ENCODE measurements at places on chromosomes 5 and 9.

DNA sequence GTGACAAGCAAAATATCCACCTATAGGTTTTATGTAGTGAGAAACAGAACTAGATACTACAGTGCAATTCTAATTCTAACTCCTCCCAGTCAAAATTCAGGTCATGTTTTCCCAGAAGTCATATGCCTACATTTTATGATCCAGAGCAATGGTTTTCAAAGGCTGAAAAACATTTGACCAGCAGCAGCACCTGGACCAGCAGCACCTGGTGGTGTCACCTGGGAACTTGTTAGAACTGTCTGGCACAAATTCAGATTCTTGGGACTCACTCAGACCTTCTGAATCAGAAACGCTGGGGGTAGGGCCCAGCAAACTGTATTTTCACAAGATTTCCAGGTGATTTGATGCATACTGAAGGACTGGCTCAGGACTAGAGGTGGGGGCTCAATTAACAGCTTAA, 367.7 kb upstream of the RFX3 start:
- no peak for DNase-seq

GRCh38 chr5:175460552-175460951, 16.6 kb upstream of the DRD1 start:
- DNase-seq, result no peak

DNA sequence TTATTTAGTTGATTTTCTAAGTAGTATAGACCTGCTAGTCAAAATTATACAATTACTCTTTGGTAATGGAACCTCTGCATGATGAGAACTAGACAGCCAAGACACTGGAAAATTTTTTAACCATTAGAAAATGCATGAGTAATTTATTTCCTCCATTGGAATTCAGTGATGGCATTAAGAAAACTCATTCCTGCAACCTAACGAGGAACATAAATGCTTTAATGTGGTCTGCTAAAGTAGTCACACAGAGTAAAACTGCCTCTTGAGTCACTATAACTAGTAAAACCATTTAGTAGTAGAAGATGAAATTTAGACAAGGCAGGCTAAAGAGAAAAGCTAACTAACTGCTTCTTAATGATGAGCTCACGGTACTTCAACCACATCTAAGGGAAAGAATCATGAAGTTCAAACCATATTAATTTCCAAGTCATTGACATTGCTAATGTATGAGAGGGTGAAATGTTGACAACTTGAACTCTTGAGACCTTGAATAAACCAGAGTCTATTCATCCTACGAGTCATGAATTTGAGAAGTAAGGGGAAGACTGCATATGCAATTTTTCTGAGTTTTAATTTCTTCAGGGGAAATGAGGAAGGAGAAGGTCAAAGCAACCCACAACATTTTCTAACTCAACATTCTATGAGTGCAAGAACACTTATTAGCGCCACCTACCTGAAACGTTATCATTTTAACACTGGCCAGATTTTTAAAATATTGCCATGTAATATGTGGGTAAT, 74.4 kb downstream of the GLIS3 start:
- peak; percentile 52 for DNase-seq

DNA sequence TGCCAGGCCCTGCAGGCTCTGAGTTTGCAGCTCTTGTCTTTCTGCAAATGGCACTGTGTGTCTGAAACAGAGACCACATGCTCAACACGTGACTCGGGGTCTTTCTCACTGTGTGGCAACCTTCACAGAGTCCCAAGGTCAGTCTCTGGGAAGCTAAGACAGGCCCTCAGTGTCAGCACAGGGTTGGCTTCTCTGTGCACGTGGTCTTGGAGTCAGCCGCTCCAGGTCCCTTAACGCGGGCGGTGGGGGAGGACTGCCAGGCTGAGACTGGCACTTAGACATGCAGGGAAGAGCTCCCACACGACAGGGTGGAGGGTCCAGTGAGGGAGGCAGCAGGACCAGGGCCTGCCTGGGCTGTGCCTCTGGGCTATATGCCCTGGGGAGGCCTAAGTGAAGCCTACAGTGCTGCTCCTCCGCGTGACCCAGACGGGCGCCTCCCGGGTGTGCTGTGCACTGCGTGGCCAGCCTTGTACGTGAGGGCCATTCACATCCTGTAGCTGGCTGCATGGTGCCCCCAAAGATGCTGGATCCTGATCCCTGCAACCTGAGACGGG, 76.8 kb downstream of the ADAMTS2 start:
- no peak for DNase-seq

GRCh38 chr9:35776018-35776417, 15.4 kb upstream of the NPR2 start:
- DNase-seq, result no peak

- peak; percentile 98 for DNase-seq
Measured at GRCh38 chr5:151699071-151699901, 12.6 kb upstream of the SPARC start.

GRCh38 chr9:20015427-20015931, 226.6 kb upstream of the SLC24A2 start:
- DNase-seq, result no peak

- peak; percentile 30 for DNase-seq
Measured at GRCh38 chr5:81172710-81173109, 60.4 kb upstream of the CKMT2 start.

GRCh38 chr5:88660264-88660946, 222.6 kb downstream of the MEF2C start:
- peak; percentile 93 for DNase-seq

GRCh38 chr9:105681724-105682123, 12.6 kb upstream of the TMEM38B start:
- DNase-seq, result peak; percentile 47

DNA sequence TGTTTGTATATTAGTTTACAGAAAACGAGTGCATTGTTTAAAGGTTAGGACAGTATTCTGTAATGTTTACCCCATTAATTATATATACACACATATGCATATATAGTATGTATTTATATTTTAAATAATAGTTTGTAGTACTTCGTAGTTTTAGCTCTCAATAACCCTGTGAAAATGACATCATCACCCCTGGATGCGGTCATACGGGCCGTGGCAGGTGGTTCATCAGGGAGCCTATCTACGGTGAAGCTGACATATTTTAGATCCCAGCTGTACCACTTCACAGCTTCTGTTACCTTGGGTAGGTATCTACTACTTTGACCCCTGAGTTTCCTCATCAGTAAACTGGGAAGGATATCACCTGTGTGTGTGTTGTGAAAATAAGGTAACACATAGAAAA, 87.1 kb downstream of the NR3C1 start:
- no peak for DNase-seq

- no peak for DNase-seq
Measured at GRCh38 chr5:151775025-151775606, 3.4 kb downstream of the G3BP1 start.

DNA sequence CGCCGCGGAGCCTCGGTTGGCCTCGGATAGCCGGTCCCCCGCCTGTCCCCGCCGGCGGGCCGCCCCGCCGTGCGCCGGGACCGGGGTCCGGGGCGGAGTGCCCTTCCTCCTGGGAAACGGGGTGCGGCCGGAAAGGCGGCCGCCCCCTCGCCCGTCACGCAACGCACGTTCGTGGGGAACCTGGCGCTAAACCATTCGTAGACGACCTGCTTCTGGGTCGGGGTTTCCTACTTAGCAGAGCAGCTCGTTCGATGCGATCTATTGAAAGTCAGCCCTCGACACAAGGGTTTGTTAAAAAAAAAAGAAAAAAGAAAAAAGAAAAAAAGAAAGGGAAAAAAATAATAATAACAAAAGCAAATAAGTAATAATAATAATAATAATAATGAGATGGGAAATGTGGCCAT, 112.8 kb downstream of the GCNT1 start:
- no peak for DNase-seq

DNA sequence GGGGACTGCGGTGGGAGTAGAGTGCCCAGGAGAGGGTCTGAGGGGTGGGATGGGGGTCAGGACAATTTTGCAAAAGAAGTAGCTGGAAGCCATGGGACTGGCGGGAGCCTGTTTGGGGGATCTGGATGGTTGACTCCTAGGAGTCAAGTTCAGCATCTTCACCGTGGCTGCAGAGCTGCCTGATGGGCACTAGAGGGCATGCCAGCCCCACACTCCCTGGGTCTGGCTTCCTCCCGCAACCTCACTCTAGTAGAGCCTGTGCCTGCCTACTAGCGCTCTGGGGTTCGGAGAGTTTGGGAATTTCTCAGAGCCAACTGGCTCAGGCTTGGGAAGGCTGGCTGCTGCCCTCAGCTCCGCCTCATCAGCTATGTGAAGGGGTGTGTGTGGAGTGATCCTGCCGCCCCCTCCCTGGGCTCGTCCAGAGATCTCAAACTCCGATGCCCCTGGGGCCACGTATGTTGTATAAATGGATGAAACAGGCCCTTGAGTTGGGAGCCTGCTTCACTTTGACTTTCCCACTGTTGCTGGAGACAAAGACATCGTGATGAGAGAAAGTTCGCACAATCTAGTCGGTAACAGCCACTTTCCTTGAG, 10.8 kb downstream of the TSPAN17 start:
- peak; percentile 48 for DNase-seq

GRCh38 chr5:31273631-31274378, 80.3 kb downstream of the CDH6 start:
- DNase-seq, result peak; percentile 4

DNA sequence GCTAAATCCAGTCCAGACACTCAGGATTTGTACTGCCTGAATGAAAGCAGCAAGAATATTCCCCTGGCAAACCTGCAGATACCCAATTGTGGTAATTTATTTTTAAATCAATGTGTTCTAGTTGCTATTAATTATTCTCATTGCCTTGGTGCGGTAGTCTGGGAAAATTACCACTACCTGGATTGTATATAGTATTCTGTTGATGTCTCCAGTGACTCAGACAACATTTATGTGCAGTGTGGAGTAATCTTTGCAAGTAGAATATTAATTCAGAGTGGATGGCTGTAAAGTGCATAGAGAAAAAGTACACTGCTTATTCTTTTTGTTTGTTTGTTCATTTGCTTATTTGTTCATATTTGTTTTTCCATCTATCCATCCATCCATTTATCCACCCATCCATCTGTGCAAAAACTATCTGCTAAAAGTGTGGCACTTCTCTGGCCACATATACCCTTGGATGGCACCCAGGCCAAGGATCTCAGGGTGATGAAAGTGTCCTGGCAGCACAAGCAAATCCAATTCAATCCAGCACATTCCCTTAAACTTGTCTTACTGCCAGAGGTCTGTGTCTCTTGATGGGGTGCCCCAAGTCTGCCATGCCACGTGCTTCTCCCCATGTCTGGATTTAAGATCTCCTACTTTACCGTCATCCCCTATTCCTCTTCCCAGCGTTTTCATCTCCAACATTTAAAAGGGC, 41.3 kb downstream of the NTRK2 start:
- no peak for DNase-seq

GRCh38 chr9:82406456-82407085, 418.0 kb downstream of the SPATA31D1 start:
- DNase-seq, result no peak

DNA sequence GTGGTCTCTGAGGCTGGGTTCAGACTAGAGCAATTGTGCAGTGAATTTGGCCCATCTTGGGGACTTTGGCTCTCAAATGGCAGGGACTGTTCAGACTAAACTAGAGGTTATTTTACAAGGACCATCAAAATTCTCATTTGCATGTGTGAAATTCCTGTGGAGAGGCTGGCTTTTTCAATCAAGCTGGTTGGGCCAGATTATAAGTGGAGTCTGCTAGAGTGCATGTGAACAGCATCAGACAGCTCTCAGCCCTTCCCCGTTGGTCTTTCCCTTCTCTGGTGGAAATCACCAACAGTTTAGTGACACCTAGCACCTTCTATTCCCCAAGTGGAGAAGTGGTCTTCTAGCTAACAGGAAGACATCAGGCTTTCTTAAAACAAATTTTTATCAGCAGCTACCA, 301.3 kb downstream of the CWC27 start:
- DNase-seq, result no peak

GRCh38 chr9:111992523-111992922, 95.9 kb downstream of the UGCG start:
- peak; percentile 20 for DNase-seq

DNA sequence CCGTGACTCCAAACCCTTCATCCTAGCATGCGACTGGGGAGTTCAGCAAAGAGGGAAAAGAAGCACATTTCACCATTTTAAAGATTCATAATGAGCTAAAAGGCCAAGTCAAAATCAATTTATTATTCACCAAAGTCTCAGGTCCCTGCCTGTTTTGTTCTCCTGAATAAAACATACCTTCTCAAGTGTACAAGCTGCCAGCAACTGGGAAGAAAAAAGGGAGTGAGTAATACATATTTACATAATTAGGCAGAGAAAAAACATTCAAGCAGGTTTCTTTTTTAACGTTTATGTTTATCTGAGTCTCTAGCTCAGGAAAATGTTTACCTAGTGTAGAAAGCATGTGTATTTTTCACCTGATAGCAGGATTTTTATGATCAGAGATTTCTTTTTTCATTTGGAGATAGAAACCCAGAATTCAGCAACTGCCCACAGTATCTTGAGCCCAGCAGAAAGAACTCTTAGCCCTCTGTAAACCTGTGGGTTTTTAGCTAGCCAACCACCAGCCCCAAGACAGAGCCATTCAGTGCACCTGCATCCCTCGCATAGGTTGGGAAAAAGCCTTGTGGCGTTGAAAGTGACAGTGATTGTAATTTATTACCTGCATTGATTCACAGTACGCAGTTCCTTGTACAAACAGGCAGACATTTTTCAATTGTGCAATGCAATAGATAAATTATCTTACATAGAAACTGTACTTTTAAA, 117.9 kb upstream of the GRIA1 start:
- no peak for DNase-seq

GRCh38 chr9:94643741-94644140, 4.4 kb upstream of the FBP1 start:
- no peak for DNase-seq

- DNase-seq, result peak; percentile 71
Measured at GRCh38 chr5:75681125-75681830, 36.0 kb downstream of the POC5 start.

GRCh38 chr5:41369799-41370198, 140.6 kb downstream of the PLCXD3 start:
- no peak for DNase-seq

- peak; percentile 26 for DNase-seq
Measured at GRCh38 chr9:13213337-13213736, 66.2 kb downstream of the MPDZ start.

GRCh38 chr5:113195771-113196170, 219.2 kb downstream of the DCP2 start:
- DNase-seq, result no peak

GRCh38 chr5:73815631-73816030, 189.6 kb downstream of the ARHGEF28 start:
- DNase-seq, result no peak

Data from fibroblast of lung (primary cell).